ENCODE measurements at places on chromosomes 11 and 22.

- DNase-seq: peak; percentile 92
Measured at GRCh38 chr11:118928101-118928869, 2.6 kb upstream of the BCL9L start.

- DNase-seq: no peak
Measured at GRCh38 chr11:119362741-119363080, 16.2 kb upstream of the MFRP start.

- DNase-seq: peak; percentile 96
Measured at GRCh38 chr22:40856513-40857308, at the start of the genes ST13 and XPNPEP3. Gene ST13 (minus strand): TSS chr22:40856639. CDS start chr22:40856540, 99 bp downstream. Gene XPNPEP3 (plus strand): TSS chr22:40857148. CDS start chr22:40857182, 34 bp downstream.

DNA sequence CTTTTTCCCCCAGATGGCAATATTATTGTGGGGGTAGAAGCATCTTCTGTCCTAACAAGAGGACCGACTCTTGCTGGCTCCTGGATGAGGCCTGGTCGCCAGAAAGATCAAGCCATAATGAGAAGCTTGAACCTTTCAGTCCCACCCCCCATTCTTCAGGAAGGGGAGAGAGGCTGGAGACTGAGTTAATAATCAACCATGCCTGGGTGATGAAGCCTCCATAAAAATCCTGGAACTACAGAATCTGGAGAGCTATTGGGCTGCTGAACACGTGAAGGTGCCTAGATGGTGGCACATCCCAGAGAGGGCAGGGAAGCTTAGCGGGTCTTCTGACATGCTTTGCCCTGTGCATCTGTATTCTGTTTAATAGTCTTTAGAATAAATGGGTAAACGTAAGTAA lies 16.3 kb downstream of the AP5B1 start:
- no peak for DNase-seq

GRCh38 chr22:42721045-42721434 lies 370 bp upstream of the A4GALT start:
- DNase-seq: no peak

DNA sequence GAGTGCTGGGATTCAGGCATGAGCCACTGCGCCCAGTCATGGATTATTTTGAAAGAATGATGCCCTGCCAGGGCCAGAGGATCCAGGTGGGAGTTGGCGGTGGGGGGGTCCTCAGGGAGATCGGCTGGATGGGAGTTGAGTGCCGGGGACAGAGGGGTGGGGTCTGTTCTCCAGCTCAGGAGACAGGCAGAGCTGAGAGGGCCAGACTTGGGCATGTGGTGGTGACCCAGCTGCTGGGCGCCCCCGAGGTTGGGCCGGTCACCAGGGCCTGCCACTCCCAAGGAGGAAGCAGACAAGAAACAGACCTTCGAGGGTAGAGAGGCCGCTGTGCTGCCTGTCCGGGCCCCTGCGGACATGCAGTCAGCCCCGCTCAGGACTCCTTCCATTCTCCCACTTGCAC lies 11.8 kb upstream of the PRODH start:
- DNase-seq: no peak

DNA sequence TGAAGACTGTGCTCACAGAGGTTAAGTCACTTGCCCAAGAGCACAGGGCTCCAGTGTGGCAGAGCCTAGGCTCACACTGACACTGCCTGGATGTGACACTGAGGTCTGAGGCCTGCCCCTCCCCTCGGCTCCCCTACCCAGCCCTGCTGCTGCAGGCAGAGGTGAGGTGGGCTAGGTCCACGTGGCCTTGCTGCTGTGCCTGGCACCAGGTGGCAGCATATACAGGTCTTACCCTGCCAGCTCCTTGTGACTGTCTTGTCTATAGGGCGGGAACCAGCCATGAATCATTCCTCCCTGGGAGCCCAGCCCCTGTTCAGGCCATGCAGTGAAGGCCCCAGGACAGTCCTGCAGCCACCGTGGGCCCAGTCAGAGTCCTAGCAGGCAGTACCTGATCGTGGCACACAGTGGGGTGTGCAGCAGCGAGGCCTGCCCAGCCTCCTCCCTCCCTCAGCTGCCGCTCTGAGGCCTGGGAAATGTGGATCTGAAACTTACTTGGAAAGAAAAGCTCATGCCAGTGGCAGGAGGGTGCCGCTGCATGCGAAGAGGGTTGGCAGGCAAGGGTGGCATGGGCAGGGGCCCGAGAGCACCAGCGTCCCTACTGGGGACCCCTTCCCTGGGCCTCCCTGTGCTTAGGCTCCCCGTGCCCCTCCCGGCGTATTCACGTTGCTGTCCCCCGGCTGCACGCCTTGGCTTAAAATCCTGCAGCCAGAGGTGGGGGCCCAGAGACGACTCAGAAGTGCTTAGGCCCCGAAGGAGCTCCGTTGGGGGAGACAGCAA lies 1.2 kb upstream of the CERK start:
- DNase-seq: peak; percentile 74

DNA sequence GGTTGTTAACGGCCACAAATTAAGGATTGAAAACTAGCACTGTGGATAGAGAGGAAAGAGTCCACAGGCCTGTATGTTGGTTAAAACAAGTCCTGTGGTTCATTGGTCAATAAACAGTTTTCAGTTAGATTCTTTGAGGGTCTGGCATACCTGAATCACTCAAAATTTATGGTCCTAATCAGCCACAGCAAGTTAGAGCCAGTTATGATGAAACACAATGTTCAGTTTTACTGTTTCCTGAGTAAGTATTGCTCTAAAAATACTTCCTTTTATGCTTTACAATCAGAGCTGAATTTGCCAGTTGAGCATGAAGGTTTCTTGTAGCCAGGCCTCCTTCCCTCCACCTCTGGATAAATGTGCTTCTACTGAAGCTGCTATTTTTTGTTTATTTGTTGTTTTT lies 12.9 kb upstream of the CAT start:
- no peak for DNase-seq

DNA sequence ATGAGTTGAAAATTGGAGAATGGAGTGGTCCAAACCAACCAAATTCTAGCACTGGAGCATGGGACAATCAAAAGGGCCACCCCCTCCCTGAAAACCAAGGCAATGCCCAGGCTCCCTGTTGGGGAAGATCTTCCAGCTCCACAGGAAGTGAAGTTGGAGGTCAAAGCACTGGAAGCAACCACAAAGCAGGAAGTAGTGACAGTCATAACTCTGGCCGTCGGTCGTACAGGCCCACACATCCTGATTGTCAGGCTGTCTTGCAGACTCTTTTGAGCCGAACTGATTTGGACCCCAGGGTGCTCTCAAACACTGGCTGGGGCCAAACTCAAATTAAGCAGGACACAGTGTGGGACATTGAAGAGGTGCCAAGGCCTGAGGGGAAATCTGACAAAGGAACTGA lies 80.5 kb upstream of the ADSL start:
- DNase-seq: no peak

DNA sequence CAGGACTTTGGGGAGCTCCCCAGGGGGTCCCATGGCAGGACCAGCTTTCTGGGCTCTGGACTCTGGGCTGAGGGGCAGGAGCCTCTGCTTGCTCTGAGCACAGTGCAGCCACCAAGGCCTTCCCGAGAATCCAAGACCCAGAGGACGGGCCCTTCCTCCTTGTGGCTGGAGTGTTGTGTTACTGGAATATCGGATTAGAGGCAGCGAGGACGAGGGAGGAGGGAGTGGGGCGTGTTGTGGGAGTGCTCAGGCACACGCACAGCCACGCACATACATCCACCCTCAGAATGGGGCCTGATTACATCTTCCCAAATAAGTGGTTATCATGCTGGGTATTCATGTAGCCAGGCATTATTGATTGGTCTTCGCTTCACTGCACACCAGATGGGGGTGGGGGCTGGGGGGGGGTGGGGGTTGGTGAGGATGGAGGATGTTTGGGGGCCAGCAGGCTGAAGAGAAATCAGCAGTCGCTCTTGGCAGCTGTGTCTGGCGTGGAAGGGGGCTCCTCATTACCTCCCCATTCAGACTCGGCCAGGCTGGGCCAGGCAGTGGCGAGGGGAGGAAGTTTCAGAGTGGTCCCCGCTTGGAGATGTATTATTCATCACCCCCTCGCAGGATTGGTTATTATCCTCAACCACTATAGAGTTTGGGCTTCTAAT lies 120.9 kb downstream of the ST3GAL4 start:
- no peak for DNase-seq
